Chondrocyte (in vitro differentiated cells): ENCODE measurements at places on chromosomes 11 and 22. TPM values are rescaled to one million over a fixed set of nuclear protein-coding genes. Genes with fewer than 3 reads are reported as not detected.

GRCh38 chr11:14809466-14809865 is 82.6 kb downstream of the CYP2R1 start:
- H3K4me1 ChIP-seq: peaks cover 2% of the 10 kb centered on the region
- DNase-seq: no peak
- H3K27ac ChIP-seq: no peak overlapping the region
- H3K36me3 ChIP-seq: peaks cover 1% of the 10 kb centered on the region
- no peak overlapping the region for H3K4me3 ChIP-seq

GRCh38 chr11:1472180-1473005 is 14.2 kb downstream of the MOB2 start:
- H3K27me3 ChIP-seq: no peaks in the 10 kb centered on the region
- DNase-seq: peak; percentile 63
- peaks cover 13% of the 10 kb centered on the region for H3K36me3 ChIP-seq
- H3K4me3 ChIP-seq: no peak overlapping the region
- no peak overlapping the region for H3K27ac ChIP-seq

- H3K27me3 ChIP-seq: no peaks in the 10 kb centered on the region
- no peak overlapping the region for H3K27ac ChIP-seq
- no peak for DNase-seq
- no peaks in the 10 kb centered on the region for H3K36me3 ChIP-seq
- H3K4me3 ChIP-seq: no peak overlapping the region
Observed at GRCh38 chr22:36073476-36073875, 44.9 kb upstream of the RBFOX2 start.

- no peak overlapping the region for H3K4me3 ChIP-seq
- no peaks in the 10 kb centered on the region for H3K36me3 ChIP-seq
- no peak for DNase-seq
- no peaks in the 10 kb centered on the region for H3K4me1 ChIP-seq
- peaks cover 35% of the 10 kb centered on the region for H3K27me3 ChIP-seq
Observed at GRCh38 chr22:29720811-29721323, 1.1 kb downstream of the CABP7 start.

GRCh38 chr11:19242179-19242932 is 1.6 kb upstream of the E2F8 start:
- no peak for DNase-seq
- H3K27ac ChIP-seq: no peak overlapping the region
- H3K4me1 ChIP-seq: peaks cover 14% of the 10 kb centered on the region
- peak overlapping the region; percentile 84 for H3K4me3 ChIP-seq
- peaks cover 21% of the 10 kb centered on the region for H3K27me3 ChIP-seq

DNA sequence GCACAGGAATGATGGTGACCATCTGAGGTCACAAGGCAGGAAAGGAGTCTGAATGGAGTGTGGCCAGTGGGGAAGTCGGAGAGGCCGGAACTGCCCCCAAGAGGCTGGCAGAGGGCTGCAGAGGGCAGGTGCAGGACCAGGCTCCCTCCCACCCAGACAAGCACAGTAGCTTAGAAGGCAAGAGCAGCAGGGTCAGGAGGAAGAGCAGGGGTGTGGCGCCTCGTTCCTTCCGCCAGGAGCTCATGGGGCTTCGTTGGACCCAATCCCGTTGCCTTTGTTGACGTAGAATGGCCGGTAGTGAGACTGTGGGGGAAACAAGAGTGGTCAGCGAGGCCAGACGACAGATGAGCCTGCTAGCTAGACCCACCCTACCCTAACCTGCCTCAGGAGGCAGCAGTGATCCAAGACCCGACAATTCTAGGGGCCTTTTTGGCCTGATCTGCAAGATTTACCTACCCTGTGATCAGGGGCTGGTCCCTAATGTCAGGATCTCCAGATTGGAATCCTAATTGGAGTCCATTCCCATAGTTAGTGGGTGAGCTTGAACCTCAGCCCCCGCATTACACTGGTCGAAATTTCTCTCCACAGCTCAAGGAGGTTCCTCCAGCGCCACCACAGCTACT is 25.6 kb downstream of the TRIM29 start:
- H3K4me1 ChIP-seq: no peaks in the 10 kb centered on the region
- no peak for DNase-seq
- H3K27me3 ChIP-seq: peaks cover 52% of the 10 kb centered on the region
- no peak overlapping the region for H3K27ac ChIP-seq
- H3K36me3 ChIP-seq: no peaks in the 10 kb centered on the region
- H3K4me3 ChIP-seq: no peak overlapping the region

GRCh38 chr22:46348099-46348695 is 12.7 kb downstream of the TRMU start:
- H3K36me3 ChIP-seq: peaks cover 39% of the 10 kb centered on the region
- no peaks in the 10 kb centered on the region for H3K27me3 ChIP-seq
- peaks cover 9% of the 10 kb centered on the region for H3K4me1 ChIP-seq
- H3K4me3 ChIP-seq: no peak overlapping the region

- no peaks in the 10 kb centered on the region for H3K27me3 ChIP-seq
- DNase-seq: no peak
- H3K27ac ChIP-seq: no peak overlapping the region
- no peaks in the 10 kb centered on the region for H3K4me1 ChIP-seq
- peaks cover 2% of the 10 kb centered on the region for H3K36me3 ChIP-seq
Observed at GRCh38 chr11:28584992-28585391, 476.8 kb downstream of the METTL15 start.

GRCh38 chr11:112363527-112363926 is 102.9 kb upstream of the PLET1 start:
- no peaks in the 10 kb centered on the region for H3K27me3 ChIP-seq
- H3K4me1 ChIP-seq: no peaks in the 10 kb centered on the region
- no peak overlapping the region for H3K4me3 ChIP-seq
- DNase-seq: no peak

DNA sequence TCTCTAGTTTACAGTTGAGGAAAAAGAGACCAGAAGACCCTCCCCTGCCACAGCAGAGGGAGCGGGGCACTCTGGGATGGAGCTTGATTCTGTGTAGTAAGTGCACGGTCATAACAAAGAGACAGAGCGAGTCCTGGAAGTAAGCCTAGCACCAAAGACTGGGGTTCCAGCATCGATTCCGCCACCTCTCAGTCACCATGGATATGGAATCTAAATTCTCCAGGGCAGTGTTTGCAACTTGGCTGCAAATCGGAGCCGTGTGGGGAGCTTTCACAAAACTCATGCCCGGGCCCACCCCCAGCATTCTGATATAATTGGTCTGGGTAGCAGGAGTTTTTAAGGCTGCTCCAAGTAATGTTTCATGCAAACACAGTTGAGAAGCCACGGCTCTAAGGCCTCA is 129.5 kb upstream of the OPCML start:
- peaks cover 6% of the 10 kb centered on the region for H3K27me3 ChIP-seq
- H3K4me1 ChIP-seq: peaks cover 5% of the 10 kb centered on the region
- H3K36me3 ChIP-seq: no peaks in the 10 kb centered on the region
- DNase-seq: no peak
- no peak overlapping the region for H3K27ac ChIP-seq
- H3K4me3 ChIP-seq: no peak overlapping the region

DNA sequence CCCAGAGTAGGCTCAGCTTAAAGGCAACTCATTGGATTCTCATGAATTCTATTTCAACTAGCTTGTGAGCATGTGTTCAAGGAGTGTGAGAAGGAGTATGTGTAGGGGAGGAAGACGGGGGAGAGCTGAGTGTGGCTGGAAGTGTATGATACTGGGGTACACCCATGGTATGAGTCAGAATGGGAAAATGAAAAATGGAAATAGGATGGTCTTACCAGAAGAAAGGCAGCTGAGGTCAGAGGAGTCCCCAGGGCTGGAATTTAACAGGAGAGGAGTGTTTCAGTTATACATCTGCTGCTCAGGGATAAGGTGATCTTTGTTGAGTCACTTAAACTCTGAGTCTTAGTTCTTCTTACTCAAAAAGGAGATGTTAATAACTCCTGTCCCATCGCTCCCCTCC is 6.7 kb upstream of the ADAMTS15 start:
- no peak overlapping the region for H3K4me3 ChIP-seq
- peaks cover 8% of the 10 kb centered on the region for H3K4me1 ChIP-seq
- no peaks in the 10 kb centered on the region for H3K36me3 ChIP-seq
- H3K27ac ChIP-seq: no peak overlapping the region
- H3K27me3 ChIP-seq: no peaks in the 10 kb centered on the region

DNA sequence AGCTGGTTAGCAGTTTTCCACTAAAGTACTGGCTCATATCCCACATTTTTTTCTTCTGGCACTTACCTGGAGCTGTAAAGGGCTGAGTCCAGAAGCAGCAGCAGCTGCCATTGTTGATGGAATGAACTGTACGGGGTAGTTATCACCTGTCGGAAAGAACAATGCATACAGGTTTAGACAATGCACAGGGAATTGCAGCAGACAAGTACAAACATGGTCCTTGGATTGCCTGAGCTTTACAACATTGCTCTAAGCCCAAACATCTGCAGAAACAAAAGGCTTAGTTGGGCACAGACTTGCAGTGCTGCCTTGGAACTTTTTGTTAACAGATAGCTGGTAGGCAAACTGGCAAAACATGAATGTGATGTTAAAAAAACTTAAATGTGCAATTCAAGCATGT is 258.8 kb downstream of the SOX6 start:
- no peak overlapping the region for H3K4me3 ChIP-seq
- no peaks in the 10 kb centered on the region for H3K27me3 ChIP-seq
- DNase-seq: no peak
- H3K36me3 ChIP-seq: peaks cover 1% of the 10 kb centered on the region

- no peak for DNase-seq
- peak overlapping the region; percentile 89 for H3K4me3 ChIP-seq
- peak overlapping the region; percentile 93 for H3K27ac ChIP-seq
- H3K36me3 ChIP-seq: no peaks in the 10 kb centered on the region
- H3K4me1 ChIP-seq: peaks cover 30% of the 10 kb centered on the region
Observed at GRCh38 chr11:72078477-72078876, 1.9 kb downstream of the NUMA1 start.

GRCh38 chr11:111460856-111461255 is 51.3 kb downstream of the BTG4 start:
- H3K4me3 ChIP-seq: no peak overlapping the region
- no peaks in the 10 kb centered on the region for H3K36me3 ChIP-seq
- H3K27ac ChIP-seq: no peak overlapping the region
- no peaks in the 10 kb centered on the region for H3K4me1 ChIP-seq

DNA sequence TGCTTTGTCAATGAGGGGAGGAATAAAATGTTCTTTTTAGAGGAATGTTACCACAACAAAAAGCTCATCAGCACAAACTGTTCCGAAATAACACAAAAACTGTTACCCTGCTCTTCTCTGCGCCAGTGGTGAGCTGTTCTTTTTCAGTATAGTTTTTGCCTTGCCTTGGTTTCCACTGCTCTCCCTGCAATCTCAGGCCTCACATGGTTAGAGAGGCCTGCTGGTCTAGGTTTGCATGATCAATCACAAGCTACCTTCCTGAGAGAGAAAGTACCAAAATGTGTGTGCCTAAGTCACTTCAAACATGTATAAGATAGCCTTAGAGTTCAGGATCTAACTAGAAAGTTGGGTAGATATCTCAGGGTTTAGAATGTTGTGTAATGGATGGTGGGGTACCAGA is 114.6 kb downstream of the STIM1 start:
- H3K36me3 ChIP-seq: peaks cover 6% of the 10 kb centered on the region
- no peak for DNase-seq
- H3K27ac ChIP-seq: no peak overlapping the region
- no peaks in the 10 kb centered on the region for H3K27me3 ChIP-seq
- no peak overlapping the region for H3K4me3 ChIP-seq
- peaks cover 10% of the 10 kb centered on the region for H3K4me1 ChIP-seq

DNA sequence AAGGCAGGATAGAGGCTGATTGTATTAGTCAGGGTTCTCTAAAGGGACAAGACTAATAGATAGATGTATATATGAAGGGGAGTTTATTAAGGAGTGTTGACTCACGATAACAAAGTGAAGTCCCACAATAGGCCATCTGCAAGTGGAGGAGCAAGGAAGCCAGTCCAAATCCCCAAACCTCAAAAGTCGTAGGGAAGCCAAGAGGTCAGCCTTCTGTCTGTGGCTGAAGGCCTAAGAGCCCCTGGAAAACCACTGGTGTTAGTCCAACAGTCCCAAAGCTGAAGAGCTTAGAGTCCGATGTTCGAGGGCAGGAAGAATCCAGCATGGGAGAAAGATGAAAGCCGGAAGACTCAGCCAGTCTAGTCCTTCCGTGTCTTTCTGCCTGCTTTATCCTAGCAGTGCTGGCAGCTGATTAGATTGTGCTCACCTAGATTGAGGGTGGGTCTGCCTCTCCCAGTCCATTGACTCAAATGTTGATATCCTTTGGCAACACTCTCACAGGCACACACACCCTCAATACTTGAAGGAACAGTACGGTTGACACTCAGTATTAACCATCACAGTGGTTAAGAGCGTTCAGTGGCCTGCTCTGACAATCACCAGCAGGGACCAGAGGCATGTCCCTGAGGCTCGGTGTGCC is 135.6 kb downstream of the CSNK2A3 start:
- no peak overlapping the region for H3K27ac ChIP-seq
- H3K4me3 ChIP-seq: no peak overlapping the region
- H3K36me3 ChIP-seq: peaks cover 1% of the 10 kb centered on the region
- H3K4me1 ChIP-seq: peaks cover 35% of the 10 kb centered on the region
- peaks cover 10% of the 10 kb centered on the region for H3K27me3 ChIP-seq
- DNase-seq: no peak

GRCh38 chr11:95293116-95293515 is 62.1 kb upstream of the SESN3 start:
- no peak for DNase-seq
- no peak overlapping the region for H3K4me3 ChIP-seq
- no peaks in the 10 kb centered on the region for H3K4me1 ChIP-seq
- H3K27me3 ChIP-seq: peaks cover 12% of the 10 kb centered on the region

GRCh38 chr11:56841210-56841810 is 92.8 kb upstream of the OR9G4 start:
- peaks cover 3% of the 10 kb centered on the region for H3K4me1 ChIP-seq
- H3K27ac ChIP-seq: no peak overlapping the region
- peaks cover 23% of the 10 kb centered on the region for H3K27me3 ChIP-seq

The CHRM4 gene
- total RNA-seq: 0.38 to 0.42 TPM in 2 of 3 replicates, not detected in the other

The GGT5 gene
- total RNA-seq: 30.7 to 47.2 TPM (median 37.5 TPM) in 3 replicates

The KIF18A gene
- 2.6 to 3.0 TPM (median 2.9 TPM) in 3 replicates for total RNA-seq

The HEPHL1 gene
- total RNA-seq: not detected in 3 replicates

The C11orf86 gene
- not detected in 3 replicates for total RNA-seq

The ASCL2 gene
- total RNA-seq: not detected in 3 replicates

The OVCH2 gene
- 0.67 to 1.2 TPM (median 0.92 TPM) in 3 replicates for total RNA-seq

The MMP26 gene
- total RNA-seq: not detected in 3 replicates

The RTN4RL2 gene
- 0.31 to 0.57 TPM in 2 of 3 replicates, not detected in the other for total RNA-seq

The LAYN gene
- 10.6 to 12.9 TPM (median 11.5 TPM) in 3 replicates for total RNA-seq

The CDHR5 gene
- not detected in 3 replicates for total RNA-seq
